ENCODE measurements at places on chromosomes 7 and 10. TPM values are rescaled to one million over a fixed set of nuclear protein-coding genes. Genes with fewer than 3 reads are reported as not detected.

PDCD4 gene
- 110 TPM for total RNA-seq

- no peaks in the 10 kb centered on the region for H3K36me3 ChIP-seq
- no peak overlapping the region for H3K27ac ChIP-seq
- H3K4me3 ChIP-seq = no peak overlapping the region
- H3K4me1 ChIP-seq = no peaks in the 10 kb centered on the region
- DNase-seq = no peak
These were observed 14.4 kb downstream of the NPSR1 start for GRCh38 chr7:34672430-34672829.

DNA sequence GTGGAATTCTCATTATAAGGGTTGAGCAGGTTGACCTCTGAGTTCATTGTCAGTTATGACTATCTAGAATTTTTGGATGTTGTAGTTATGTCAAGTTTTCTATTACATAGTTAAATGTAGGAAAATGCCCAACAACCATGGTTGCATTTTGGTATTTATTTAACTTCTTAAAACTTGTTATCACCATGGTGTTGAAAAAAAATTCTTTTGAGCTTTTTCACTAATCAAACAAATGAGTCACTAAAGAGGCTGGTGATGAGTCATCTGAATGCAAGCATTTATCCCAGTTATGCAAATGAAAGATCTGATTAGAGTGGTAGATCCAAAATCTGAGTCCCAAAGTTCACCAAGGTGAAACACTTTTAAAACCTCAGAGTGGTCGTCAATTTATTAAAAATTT is 624.7 kb upstream of the IGFBP3 start:
- no peak overlapping the region for H3K4me3 ChIP-seq
- no peak for DNase-seq
- no peaks in the 10 kb centered on the region for H3K36me3 ChIP-seq
- H3K27ac ChIP-seq = no peak overlapping the region
- H3K27me3 ChIP-seq = no peaks in the 10 kb centered on the region

DNA sequence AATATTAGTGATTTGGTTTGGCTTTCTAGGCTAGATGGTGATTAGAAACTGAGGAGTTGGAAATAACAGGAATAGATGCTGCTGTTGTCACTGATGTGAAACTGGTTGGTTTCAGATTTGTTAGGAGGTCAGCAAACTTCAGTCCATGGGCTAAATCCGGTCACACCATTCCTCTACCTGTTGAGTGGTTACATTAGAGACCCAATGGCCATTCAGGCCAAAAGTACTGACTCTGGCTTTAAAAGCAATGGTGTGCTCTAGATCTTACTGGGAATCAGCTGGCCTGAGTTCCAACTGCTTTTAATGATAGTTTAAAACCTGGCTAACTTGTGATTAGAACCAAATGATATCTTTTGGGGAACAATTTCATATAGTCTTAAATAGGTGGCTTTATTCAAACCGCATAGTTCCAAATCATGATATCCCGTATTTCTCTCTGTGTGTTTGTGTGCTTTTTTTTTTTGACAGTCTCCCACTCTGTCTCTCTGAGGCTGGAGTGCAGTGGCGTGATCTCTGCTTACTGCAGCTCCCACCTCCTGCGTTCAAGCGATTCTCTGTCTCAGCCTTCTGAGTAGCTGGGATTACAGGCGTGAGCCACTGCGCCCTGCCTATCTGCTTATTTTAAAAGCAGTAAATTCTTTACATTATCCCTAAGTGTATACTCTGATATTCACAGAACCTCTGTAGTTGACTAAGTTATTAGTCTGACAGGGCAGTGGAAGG is 7.8 kb upstream of the PBLD start:
- DNase-seq = no peak
- no peak overlapping the region for H3K4me3 ChIP-seq
- no peak overlapping the region for H3K27ac ChIP-seq
- H3K27me3 ChIP-seq = no peaks in the 10 kb centered on the region

Data from vagina (tissue), 2 donors.